ENCODE measurements at places on chromosomes 1 and 21.

DNA sequence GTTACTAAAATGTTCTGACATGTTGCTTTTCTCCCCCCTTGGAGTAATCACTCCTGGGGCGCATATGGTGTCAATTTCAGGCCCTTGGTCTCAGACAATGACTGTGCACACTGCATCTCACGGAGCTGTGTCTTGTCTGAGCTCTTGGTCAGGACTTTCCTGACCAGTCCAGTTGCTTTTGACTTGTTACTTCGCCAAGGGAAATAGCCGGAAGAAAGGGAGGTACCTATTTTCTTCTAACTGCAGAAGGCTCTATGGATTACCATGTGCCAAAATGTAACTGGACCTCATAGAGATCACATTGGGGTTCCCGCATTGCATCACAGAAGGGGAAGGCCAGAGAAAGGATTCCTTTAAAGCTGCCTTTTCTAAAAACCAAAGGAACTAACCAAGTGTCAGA, 68.6 kb downstream of the SPAG17 start:
- DNase-seq = no peak

GRCh38 chr1:38852780-38853179, 6.8 kb downstream of the RRAGC start:
- DNase-seq = no peak

DNA sequence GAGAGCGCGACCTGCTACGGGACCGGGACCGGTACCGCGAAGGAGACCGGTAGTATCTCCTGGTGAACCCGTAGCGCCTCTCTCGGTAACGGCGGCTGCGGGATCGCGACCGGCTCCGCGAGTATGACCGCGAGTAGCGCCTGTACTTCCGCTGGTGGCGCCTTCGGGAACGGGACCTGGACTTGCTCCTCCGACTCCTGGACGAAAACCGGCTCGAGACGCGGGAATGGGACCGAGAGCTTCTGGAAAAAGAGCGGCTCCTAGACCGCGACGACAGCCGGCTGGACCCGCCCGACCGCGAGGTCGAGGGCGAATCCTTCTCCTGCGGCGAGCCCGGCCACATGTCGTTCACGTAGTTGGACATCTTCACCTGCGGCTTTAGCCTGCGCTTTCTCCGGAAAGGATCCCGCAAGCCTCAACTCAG, 642 bp downstream of the RSRP1 start:
- no peak for DNase-seq

DNA sequence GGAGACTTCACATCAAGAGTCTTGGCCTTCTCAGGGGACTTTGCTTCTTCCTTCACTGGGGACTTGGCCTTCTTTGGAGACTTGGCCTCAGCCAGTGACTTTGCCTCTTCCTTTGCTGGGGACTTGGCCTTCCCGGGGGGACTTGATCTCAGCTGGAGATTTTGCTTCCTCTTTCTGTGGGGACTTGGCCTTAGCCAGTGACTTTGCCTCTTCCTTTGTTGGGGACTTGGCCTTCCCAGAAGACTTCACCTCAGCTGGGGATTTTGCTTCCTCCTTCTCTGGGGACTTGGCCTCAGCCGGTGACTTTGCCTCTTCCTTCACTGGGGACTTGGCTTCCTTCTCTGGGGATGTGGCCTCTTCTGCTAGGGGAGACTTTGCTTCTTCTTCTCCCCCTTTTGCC, 13.5 kb upstream of the CD2 start:
- no peak for DNase-seq

- no peak for DNase-seq
Measured at GRCh38 chr1:175114996-175115395, 47.4 kb downstream of the TNN start.

DNA sequence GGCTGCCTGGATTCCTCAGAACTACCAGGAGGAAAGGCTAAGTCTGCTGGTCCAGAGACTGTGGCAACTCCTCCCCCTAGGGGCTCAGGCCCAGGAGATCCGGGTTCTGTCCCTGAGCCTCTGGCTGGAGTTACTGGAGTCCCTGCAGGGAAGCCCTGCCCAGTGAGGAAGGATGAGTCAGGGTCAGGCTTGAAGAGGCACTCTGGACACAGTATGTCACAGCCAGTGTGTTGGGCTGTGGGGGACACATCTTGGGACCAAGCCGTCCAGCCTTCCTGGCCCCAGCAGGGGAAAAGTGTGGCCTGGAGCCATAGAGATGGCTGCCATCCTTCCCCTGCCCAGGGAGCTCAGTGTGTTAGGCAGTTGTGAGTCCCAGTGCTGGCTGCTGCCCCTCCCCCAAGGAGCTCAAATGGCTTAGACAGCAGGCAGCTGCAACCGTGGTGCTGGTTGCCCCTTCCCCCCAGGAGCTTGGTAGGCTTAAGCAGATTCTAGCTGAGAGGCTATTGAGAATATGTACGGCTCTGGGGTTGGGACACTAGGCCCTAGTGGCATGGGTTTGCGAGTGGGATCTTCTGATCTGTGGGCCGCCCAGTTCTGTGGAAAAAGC, 28.2 kb upstream of the RABGAP1L start:
- no peak for DNase-seq

GRCh38 chr1:33836911-33837310, 27.0 kb upstream of the HMGB4 start:
- no peak for DNase-seq

DNA sequence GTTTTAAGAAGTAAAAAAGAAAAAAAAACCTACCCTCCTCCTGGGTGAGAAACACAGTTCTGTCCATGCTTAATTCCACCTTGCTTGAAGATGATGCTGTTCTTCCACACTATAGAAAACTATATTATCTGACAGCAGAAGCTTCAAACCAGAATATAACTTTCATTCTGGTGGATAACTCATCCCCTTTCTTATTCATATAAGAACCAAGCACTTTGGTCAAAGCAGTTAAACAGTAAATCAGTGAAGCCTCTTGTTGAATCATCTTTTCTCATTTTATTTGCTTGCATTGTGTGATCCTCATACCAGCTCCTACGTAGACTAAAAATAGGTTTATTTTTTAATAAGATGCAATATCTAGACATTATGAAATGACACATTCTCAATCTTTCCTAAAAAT, 36.7 kb upstream of the PRDX6 start:
- no peak for DNase-seq

- no peak for DNase-seq
Measured at GRCh38 chr1:118739501-118739900, 248.6 kb downstream of the TBX15 start.

GRCh38 chr21:32138658-32139057, 140.2 kb downstream of the MIS18A start:
- no peak for DNase-seq

GRCh38 chr21:46018615-46019014, 37.0 kb downstream of the COL6A1 start:
- DNase-seq = no peak

DNA sequence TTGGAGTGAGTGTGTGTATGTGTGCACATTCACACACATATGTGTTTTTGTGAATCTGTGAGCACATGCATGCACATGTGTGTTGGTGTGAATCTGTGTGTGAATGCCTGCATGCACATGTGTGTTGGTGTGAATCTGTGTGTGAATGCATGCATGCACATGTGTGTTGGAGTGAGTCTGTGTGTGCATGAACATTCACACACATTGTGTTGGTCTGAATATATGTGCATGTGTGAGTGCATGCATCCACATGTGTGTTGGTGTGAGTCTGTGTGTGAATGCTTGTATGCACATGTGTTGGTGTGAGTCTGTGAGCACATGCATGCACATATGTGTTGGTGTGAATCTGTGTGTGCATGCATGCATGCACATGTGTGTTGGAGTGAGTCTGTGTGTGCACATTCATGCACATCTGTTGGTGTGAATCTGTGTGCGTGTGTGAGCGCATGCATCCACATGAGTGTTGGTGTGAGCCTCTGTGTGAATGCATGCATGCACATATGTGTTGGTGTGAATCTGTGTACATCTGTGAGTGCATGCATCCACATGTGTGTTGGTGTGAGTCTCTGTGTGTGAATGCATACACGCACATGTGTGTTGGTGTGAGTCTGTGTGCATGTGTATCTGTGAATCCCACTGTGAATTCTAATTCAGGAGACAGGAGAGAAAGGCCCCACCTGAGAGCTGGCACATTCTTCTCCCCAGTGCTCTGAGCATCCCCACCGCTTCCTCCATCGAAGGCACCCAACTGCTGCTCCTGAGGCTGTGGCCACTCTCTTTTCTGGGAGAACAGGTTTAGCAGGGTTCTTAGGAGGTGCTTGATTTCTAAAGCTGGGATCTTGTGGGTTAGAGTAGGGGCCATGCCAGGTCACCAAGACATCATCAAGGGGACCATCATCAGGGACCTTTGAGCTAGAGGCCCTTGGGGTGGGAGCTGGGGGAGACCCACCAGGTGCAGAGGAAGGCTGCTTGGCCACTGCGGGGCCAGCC, 117.5 kb upstream of the ARHGEF16 start:
- DNase-seq = no peak

- DNase-seq = no peak
Measured at GRCh38 chr1:27074175-27074780, 61.6 kb upstream of the TENT5B start.

DNA sequence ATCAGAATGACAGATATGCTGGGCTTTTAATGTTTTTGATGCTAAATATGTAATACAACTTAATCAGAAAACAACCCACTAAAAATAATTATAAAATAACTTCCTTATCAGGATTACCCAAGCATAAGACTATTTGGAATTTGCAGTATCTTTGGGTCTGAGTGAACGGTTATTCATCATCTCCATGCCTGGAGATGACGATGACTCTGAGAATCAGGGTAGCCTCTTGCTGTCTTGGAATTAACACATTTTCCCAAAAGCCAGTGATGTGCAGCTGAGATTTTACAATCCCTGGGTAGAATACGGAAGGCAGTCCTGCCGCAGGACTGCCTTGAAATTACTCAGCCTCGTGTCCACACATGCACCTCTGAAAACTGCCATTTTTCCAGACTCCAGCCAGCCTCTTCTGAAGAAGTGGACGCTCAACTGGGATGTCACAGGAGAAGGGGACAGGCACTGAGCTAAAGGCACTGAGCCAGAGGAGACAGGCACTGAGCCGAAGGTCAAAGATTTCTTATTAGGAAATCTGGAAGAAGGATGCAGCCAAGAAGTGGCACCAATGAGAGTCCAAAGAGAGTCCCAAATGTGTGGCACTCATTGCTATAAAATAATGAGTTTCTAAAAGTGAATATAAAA, 85.5 kb downstream of the PGBD5 start:
- no peak for DNase-seq

- DNase-seq = no peak
Measured at GRCh38 chr21:37503848-37504467, 137.4 kb downstream of the DYRK1A start.

- DNase-seq = no peak
Measured at GRCh38 chr1:180588121-180588520, 29.4 kb downstream of the OVAAL start.

DNA sequence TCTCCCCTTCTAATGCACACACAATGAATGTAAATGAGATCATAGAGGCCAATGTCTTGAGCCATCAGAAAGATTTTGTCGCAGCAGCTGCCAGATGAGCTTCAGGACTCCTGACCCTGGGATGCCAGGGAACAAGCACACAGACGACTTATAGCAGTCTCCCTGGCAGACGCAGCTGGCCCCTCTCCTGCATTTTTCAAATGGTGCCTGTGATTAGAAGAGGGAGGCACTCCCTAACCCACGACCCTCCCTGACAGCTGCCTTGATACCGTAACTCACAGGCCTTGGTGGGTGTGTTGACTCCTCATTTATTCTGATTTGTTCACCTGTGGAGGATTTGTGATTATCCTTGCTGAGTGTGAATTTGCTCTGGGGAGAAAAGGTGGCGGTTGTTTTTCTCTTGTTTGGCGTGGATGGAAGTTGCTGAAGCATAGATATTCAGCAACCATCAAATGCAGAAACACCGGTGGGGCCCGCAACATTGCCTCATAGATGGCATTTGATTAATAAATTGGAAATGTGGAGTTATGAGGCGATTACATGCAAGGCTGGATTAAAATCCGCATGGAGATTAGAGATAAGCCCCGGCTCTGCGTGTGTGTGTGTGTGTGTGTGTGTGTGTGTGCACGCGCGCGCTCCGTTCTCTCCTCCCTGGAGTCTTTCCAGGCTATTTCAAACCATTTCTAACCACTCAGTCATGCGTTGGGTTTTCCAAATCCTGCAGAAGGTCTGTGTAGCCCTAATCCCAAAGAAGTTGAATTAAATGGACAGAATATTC, 2.1 kb upstream of the RD3 start:
- no peak for DNase-seq

DNA sequence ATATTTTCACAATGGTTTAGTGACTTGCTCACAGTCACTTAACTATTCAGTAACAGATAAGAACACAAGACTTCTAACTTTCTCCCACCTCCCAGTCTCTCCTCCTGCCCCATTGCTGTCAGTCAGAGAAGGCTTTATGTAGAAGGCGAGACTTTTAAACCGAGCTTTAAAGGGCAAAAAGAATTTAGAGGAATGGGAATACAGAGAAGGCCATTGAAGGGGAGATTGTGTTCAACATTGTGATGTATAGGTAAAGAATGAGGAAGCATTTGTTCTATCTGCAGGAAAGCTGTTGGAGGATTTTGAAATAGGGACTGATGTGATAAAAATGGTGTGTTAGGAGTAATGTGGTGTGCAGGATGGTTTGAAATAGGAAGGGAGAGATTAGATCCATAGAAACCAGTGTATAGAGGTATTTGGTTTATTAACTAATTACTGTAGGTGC, 7.3 kb downstream of the POU2F1 start:
- no peak for DNase-seq

GRCh38 chr1:54976747-54977146, 3.7 kb upstream of the TMEM61 start:
- no peak for DNase-seq

GRCh38 chr21:37153196-37153934, 80.3 kb downstream of the TTC3 start:
- no peak for DNase-seq

GRCh38 chr1:59751801-59752200, 62.9 kb upstream of the HOOK1 start:
- DNase-seq = no peak

DNA sequence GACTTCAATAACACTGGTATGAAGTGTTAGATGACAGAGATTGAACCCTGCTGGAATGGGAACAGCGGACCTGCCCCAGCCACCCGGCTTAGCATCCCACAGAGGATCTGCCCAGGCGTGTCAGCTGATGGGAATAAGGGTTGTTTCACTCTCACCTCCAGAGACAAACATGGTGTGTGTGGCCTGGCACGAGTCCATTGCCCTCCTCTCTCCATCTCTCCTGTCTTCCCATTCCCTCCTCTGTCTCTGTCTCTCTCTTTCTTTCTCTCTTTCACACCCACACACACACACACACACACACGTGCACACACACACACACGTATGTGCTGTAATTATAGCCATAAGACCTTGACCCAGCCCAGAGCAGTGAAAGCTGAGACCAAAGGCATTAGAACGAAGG, 200.2 kb downstream of the HIVEP3 start:
- DNase-seq = no peak
